ENCODE measurements at places on chromosomes 7 and 10.

GRCh38 chr7:75599244-75599781 is 107.2 kb downstream of the SPDYE5 start:
- DNase-seq = no peak

GRCh38 chr7:14207138-14207537 is 217.7 kb upstream of the ETV1 start:
- DNase-seq = no peak

DNA sequence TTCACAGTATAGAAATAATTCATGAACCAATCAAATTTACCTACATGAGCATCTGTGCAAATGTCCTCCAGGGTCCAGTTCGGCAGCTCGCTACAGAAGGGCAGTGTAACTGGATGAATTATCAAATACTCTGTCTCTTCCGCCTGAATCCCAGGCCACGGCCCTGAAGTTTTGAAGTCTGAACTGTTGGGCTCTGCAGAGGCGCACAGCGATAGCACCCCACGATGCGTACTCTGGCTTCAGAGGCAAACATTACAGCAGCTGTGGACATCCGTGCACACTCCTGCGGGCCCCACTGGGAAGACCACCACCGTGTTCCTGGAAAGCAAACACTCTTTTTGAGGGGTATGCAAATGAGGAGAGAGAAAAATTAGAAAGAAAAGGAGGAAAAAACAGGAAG is 259.8 kb upstream of the TCERG1L start:
- no peak for DNase-seq

GRCh38 chr10:99760321-99760720 is 22.1 kb upstream of the ABCC2 start:
- DNase-seq = no peak

GRCh38 chr10:30993155-30993554 is 38.5 kb downstream of the ZNF438 start:
- no peak for DNase-seq

- no peak for DNase-seq
These were observed 51.5 kb downstream of the CCNY start for GRCh38 chr10:35387768-35388167.

DNA sequence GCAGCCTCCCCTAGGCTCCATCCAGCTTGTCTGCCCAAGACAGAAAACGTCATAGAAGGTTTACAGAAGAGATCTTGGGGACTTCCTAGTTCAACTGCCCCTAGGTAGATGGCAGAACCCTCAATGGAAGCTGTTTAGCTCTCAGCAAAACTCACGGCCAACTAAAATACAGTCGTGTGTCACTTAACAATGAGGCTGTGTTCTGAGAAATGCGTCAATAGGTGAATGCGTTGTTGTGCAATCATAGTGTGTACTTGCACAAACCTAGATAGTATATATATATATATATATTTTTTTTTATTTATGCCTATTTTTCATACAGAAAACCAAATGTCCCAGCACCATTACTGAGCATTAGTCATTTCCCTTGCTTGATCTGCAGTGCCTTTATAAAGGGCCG is 100.4 kb upstream of the SH2B2 start:
- DNase-seq = no peak

DNA sequence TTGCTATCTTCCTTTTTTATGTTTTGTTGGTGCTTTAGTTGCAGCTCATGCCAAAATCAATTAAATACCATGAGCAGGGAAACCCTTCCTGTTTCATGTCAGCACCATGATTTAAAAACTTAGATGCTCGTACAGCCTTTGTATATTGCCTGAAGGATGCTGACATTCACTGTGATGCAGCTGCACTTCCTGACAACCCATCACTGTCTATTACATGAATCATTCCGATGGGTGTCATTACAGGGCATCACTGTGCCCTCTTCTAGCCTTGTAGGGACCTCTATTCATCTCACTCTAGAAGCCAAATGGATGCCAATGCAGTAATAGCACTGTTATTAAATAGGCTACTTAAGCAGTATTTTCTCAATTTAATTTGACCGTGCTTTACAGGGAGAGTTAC is 18.3 kb upstream of the ITGB1 start:
- DNase-seq = no peak

GRCh38 chr7:44750921-44751571 is 2.4 kb downstream of the ZMIZ2 start:
- DNase-seq = peak; percentile 46

GRCh38 chr7:153588586-153588985 is 463.6 kb upstream of the DPP6 start:
- no peak for DNase-seq

GRCh38 chr10:77282163-77282562 is 355.4 kb downstream of the KCNMA1 start:
- DNase-seq = no peak

DNA sequence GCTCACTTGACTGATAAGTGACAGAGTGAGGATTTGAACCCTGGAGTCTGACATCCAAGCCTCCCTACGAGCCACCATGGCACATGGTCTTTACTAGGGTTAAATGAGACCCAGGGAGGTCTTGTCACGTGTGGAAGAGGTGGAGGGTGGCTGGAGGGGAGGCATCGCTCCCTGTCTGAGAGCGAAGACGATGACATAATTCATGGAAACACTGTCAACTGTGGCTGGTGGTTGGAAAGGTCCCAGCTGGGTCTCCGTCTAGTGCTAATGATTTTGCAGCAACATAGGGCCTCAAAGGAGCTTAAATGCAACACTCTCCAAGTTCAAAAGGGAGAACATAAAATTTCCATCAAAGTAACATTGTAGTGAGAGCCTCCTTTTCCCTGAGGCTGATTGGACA is 99.9 kb upstream of the BAIAP2L1 start:
- DNase-seq = no peak

DNA sequence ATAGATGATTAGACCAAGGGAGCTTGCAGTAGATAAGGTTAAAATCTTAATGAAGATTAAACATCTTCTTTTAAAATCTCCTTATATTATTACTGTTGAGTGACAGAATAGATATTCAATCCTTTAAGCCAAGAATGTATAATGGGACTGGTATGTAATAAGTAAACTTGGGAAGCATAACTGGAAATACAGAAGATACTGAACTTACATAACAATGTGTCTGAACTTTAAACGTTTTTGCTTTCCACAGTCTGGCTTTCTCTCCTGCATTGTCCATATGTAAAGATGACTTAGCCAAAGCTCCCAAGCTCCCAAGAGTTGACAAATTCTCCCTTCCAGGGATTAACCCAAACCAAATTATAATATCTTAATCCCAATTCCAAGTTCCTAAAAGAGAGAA is 129.8 kb downstream of the KCND2 start:
- no peak for DNase-seq

DNA sequence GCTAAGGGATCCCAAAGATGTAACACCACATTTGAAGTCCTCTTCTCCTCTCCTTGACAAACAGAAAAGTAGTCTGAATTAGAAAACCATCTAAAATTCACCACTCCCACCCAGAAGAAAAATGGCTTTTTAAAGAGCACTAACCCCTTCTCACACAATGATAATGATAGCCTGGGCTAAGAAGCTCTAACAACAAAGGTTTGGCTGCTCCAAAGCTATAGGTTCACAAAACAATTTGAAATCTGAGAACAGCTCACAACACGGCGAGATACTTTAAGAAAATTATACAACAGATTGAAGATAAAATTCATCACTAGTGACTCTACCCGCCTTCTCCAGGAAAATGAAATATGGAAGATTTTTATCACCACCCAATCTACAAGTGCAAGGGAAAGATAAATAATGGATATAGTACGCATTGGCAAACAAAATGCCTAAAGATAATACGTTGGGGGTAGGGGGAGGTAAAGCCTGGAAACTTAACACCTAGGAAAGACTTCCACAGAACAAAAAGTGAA is 7.4 kb downstream of the ITGB1 start:
- DNase-seq = no peak
